Naive thymus-derived CD4-positive, alpha-beta T cell (primary cell): ENCODE measurements at places on chromosomes 4 and X. TPM values are rescaled to one million over a fixed set of nuclear protein-coding genes. Genes with fewer than 3 reads are reported as not detected.

DNA sequence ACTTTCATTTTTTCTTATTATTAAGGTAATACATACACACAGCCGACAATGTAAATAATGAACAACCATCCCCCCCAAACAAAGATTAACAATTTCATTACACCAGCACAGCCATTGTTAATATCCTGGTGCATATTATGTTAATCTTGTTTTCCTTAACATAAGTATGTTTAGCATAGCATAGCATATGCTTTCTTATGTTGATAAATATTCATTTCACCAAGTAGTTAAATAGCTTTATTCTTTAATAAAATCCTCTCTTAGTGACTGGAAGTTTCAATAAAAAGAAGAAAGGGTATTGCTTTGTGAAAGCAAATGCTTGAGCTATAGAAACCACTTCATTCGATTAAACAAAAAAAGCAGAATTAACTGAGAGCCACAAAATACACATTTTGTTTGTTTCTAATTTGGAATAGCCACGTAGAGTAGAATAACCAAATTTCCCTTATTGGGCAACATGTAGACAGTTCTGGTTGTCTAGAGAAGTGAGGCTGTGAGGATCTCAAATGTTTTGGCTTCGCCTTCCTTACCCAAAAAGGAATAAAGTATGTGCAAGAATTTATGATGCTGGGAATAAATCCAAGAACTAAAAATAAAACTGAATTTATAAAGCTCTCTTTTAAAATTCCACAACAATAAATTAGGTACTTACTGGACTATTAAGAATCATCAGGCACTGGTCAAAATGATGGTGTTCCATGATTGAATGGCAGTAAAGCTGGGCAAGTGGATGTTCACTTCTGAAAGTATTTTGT is 118.0 kb downstream of the PDE5A start:
- no peaks in the 10 kb centered on the region for H3K36me3 ChIP-seq
- H3K4me3 ChIP-seq: no peak overlapping the region
- no peaks in the 10 kb centered on the region for H3K27me3 ChIP-seq

DNA sequence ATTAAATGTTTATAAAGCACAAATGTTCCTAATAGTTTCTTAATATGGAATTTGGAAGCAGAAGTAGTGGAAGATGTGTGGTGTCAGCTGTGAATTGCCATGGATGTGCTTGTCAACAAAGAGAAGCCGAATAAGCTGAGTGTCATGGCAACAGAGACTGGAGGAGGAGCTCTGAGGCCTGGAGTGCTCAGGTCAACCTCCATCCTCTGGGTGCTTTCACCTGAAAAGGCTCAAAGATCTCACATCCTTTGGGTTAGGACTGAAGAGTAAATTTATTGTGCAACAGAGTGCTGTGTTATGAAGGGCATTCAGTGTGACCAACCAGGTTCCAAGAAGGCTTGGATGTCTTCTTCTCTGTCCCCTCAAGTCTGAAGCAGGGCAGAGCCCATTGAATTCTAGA is 18.7 kb downstream of the SGMS2 start:
- no peak overlapping the region for H3K27ac ChIP-seq
- H3K4me1 ChIP-seq: no peaks in the 10 kb centered on the region
- DNase-seq: no peak
- H3K27me3 ChIP-seq: no peaks in the 10 kb centered on the region

DNA sequence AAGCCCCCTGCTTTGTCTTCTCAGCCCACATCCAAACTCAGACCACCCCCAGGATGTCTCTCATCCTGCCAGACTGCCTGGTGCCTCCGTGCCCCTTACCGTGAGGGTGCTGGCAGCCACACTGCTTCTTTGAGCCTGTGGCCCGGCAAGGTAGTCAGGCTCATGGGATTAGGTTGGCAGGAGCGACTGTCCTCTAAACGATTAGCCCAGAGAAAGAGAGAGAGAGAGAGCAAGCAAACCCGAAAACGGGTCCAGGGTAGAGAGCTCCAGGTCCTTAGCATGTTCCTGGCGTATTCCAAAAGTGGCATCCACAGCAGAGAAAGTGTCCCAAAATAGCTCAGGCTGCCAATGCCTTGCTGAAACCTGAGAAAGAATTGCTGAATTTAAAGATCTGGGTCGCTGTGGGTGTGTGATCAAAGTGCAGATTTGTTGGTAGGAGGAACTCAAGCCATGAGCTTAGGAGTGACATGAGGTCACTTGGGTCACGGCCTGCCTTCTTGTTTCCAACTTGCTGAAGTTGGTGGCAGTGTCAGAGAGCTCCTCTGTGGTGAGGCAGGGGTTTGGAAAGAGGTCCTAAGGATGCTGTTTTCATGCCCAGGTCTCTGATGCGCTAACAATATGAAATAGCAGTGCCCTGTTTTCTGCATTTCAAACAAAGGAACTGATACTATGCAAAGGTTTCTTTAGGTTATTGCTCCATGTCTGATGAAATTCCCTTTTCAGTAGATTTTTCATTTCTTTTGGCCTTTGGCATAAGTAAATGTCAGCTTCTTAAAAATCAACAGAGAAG is 81.6 kb downstream of the RTL9 start:
- H3K27me3 ChIP-seq: no peaks in the 10 kb centered on the region
- no peak overlapping the region for H3K4me3 ChIP-seq
- no peak for DNase-seq

DNA sequence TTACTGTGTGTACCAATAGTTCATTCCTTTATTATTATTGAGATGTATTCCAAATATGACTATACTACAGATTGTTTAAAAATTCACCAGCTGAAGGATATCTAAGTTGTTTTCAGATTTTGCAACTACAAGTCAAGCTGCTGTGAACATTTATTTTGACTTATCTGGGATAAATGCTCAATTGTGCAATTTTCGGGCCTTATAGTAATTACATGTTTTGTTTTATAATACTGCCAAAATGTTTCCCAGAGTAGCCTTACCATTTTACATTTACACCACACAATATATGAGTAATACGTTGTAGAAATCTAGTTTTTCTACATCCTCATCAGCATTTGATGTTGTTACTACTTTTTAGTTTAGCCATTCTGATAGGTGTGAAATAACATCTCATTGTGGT is 179.6 kb downstream of the ANTXR2 start:
- no peak overlapping the region for H3K4me3 ChIP-seq
- no peaks in the 10 kb centered on the region for H3K27me3 ChIP-seq
- DNase-seq: no peak
- H3K36me3 ChIP-seq: no peaks in the 10 kb centered on the region

GRCh38 chr4:111631215-111631999 is 513.8 kb upstream of the FAM241A start:
- no peak for DNase-seq
- H3K36me3 ChIP-seq: no peaks in the 10 kb centered on the region
- H3K27ac ChIP-seq: no peak overlapping the region
- no peaks in the 10 kb centered on the region for H3K27me3 ChIP-seq

The CD38 gene
- 15.3 TPM for total RNA-seq
